ENCODE measurements at places on chromosomes 1 and 21.

DNA sequence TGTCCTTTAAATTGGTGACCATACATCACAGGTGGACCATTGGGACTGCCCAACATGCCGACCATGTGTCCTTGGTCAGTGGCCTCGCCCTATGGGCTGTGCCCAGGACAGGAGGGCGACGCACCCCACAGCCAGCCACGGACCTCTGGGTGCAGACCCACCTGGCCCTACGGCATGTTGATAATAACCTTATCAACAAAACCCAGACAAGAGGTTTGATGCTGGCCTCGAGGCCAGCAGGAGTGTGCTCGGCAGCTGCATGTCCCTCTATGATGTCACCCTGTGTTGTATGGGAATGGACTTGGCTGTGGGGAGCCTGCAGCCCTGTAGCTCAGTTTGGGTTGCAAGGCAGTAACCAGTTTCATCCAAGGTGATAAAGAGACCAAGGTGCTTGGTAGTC is 32.1 kb downstream of the SLC37A1 start:
- no peak for DNase-seq

GRCh38 chr21:28215214-28215954 is 777.3 kb downstream of the LTN1 start:
- DNase-seq, result no peak

DNA sequence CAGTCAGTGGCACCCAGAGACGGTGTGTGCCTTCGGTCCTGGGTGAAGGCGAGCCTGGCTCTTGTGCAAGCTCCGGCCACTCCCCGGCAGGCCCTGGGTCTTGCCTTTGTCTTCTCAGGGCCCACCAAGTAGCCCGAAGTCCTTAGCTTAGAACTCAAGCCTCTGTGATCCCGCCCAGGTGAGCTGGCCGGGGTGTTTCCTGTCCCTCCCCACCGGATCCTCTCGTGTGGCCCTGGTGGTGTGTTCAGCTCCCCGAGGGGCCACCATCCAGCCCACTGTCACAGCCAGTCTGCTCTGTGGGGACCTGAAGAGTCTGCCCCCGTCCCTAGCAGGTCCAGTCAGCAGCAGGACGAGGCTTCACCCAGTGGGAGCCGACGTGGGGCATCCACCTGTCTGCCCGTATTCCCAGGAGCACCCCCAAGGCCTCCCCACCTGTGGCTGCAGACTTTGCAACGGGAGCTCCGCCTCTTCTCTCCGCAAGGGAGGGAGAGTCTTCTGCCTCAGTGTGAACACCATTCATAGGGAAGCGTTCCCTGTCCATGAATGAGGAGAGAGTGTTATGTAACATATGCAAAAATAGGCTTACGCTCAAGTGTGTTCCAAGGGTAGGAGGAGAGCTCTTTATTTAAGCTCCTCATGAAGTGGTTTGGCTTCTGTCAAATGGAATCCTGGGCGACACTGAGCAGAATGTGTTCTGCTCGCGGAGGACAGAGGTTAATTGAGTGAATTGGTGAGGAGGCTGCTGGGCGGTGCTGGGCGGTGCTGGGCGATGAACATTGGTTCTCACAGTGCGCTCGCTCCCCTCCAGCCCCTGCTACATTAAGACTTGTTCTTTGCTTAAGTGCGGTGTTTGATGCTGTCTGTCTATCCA is 108.9 kb downstream of the CRYAA start:
- DNase-seq, result no peak

DNA sequence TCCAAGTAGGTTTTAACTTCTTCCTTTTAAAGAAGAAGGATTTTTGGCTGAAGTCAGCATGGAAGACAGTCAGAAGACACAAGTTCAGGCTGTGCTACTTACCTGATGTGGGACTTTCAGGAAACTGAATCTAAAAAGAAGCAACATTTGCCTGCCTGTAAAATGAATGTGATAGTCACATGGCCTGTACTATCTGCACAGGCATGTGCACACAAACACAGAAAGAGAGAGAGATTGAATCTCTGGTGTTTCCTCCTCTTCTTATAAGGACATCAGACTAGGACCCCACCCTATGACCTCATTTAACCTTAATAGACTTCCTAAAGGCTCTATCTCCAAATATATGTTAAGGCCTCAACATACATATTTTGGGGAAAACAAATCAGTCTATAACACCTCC is 542.9 kb downstream of the PLPP3 start:
- no peak for DNase-seq

DNA sequence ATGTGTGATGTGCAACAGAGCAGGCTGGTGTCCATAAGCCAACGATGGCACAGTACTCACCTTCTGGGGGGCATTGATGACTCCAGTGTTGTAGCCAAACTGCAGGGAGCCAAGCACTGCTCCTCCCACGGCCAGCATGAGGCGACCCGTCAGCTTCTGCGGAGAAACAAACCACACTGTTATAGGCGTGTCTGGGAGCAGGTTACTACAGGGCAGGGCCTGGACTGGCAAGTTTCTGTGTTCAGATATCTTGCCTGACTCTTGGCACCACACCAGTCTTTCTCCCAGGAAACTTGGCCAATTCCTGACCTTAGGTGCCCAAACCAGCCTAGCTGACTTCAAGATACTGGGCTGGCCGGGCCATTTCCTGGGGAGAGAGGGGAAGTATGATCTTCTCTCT is 15.5 kb downstream of the SLC2A1 start:
- DNase-seq, result no peak

- no peak for DNase-seq
Measured at GRCh38 chr1:92916899-92917298, 44.4 kb downstream of the DIPK1A start.

- no peak for DNase-seq
Measured at GRCh38 chr1:238606896-238607295, 716.2 kb upstream of the ZP4 start.

DNA sequence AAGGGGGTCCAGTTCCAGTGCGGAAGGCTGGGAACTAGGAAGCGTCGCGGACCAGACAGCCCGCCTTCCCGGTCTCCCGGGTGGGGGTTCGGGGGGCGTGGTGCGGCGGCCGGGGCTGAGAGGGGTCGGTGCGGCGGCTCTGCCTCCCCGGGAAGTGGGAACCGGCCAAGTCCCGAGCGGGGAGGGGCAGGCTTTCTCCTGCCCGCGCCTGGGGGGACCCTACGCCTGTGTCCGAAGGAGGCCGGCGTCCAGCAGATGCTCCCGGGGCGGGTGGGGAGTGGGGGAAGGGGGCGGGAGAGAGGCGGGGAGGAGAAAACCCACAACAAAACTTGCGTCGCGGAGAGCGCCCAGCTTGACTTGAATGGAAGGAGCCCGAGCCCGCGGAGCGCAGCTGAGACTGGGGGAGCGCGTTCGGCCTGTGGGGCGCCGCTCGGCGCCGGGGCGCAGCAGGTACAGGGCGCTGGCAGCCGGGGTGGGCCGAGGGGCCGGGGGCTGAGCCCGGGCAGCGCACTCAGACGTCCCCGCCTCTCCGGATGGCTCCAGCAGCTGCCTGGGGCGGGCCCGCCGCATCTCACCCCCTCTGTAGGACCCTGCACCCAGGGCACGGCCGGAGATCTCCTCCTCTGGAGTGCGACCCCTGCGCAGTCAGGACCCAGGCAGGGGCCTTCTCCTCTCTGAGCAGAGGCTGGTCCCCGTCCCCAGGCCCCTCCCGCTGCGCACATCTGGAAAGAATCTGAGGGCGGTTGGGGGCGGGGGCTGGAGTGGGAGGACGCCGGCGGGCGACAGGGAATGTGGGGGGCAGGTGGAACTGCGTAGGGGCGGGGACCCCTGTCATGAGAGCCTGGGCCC is at the start of gene PODN:
Gene PODN, plus strand, starts transcription at position 355 of the 849 bp plus-strand sequence. CDS start 7,643 bp downstream, outside the sequence.
- DNase-seq, result no peak

All from stimulated activated naive CD8-positive, alpha-beta T cell treated with anti-CD3 and anti-CD28 coated beads, Interleukin-15, Interleukin-2, amounts not matched to agents 100 U/mL and 50 U/mL, for 24 hours (primary cell).